ENCODE measurements at places on chromosomes 3 and 15.

DNA sequence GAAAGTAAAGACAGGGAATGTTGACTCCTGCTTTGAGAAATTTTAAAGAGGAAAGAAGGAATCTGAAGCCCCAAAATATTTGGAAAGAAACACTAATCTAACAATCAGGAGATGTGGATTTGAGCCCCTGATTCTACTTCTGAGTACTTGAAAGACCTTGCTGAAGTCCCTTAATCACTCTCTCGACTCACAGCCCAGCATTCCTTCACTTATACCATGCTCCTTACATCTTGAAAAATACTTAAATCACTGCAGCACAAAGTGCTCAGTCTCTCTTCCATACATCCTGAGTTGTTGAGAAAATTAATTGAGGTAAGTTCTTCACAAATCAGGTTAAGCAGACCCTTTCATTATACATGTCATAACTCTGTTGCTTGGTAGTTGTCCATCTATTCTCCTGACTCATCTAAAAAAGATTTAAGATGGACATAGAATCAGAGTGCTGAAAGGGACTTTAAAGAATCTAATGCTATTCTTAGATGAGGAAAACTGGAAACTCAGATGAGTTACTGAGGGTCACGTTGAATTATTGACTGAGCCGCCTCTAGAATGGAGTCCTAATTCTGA, 72.8 kb upstream of the THSD4 start:
- no peak for DNase-seq

GRCh38 chr15:43943511-43943910, 116.7 kb downstream of the WDR76 start:
- DNase-seq = no peak

DNA sequence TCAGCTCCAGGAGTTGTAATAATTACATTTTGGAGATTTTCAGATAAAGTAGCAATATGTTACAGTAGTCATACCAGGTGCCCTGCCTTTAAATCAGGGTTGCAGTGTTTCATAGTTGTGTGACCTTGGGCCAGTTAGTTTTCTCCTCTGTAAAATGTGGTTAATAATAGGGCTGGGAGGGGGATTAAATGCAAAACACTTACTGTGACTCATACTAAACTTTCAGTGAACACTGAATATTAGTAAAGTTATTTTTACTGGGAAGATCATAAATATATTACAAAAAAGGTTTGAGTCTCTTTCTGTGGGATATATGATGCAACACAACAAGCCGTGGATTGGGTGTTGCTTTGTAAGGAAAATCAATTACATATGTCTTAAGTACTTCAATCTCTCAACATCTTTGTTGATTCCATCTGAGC, 1.1 kb upstream of the EBLN2 start:
- peak; percentile 19 for DNase-seq

- DNase-seq = no peak
Observed at GRCh38 chr3:170517242-170517945, 68.5 kb downstream of the SLC7A14 start.

DNA sequence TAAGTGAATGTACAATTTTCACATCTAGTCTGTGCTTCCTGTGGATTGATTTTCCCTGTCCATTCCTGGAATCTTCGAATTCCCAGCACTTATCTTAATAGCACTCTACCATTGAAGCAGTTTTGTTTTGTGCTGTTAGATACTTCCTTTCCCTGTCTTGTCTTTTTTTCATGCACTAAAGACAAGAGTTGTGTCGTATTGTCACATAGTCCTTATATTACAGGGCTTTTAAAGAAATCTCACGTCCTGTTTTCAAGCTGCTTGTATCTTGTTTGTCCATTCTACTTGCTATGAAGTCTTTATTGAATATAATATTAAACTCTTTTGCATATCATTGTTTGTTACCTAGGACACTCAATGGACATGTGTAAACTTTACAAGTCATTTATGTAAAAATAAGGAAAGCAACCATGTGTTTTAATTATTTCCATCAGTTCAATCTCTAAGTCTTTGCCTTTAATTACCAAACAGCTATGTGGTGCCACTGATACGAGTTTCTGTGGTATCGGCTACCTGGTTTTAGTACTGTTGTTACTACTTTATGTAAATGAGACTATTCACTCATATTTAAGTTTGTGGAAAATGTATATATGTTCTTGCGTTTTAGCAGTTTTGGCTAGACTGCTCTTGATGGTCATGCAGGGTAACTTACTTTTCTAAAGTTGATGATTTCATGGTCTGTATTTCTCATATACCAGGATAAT, 10.3 kb downstream of the PIK3CA start:
- DNase-seq = no peak

GRCh38 chr15:55003965-55004873, 192.5 kb downstream of the RSL24D1 start:
- peak; percentile 42 for DNase-seq

DNA sequence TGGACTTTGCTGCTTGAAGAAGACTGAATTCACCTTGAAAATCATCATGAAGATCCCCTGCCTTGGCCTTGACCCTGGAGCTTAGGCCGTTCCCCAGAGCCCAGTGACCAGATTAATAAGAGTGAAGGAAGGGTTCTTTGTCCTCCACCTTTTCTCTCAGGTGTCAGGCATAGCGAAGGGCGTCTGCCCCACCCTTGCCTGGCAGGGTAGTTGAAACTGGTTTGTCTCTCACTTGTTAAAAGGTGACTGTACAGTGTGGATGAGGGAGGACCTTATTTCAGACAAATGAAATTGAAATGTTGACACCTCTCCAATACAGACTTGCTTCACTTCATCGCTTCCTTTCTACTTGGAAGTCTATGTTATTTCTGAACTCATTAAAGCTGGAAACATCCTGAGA, 223.7 kb upstream of the BHLHE40 start:
- DNase-seq = no peak

DNA sequence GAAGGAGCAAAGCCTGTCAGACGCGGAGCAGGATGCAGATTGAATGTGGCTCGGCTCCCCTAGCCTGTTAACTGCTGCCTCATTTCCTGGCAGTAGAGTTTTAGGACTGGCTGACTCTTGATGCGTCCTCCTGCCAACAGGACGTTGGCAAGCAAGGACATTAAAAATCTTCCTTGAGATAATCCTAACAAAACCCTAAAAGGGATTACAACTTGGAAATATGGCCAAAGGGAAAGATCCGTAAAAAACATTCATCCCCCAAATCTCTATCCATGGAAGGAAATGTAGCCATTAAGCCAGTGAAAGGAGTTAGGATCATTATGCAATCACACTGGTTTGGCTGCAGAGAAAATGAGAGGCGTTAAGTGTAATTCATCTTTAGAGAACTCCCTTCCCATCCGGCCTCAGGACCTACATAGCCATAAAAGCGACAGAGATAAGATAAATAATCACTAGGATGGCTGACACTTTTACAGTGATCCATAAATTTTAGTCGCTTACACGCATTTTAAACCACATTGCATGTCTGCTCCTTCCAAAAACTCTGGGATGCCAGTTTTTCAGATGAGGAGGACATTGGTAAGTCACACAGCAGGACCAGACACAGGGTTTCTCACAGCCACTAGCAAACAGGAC, 44.5 kb upstream of the C3orf80 start:
- DNase-seq = peak; percentile 69

DNA sequence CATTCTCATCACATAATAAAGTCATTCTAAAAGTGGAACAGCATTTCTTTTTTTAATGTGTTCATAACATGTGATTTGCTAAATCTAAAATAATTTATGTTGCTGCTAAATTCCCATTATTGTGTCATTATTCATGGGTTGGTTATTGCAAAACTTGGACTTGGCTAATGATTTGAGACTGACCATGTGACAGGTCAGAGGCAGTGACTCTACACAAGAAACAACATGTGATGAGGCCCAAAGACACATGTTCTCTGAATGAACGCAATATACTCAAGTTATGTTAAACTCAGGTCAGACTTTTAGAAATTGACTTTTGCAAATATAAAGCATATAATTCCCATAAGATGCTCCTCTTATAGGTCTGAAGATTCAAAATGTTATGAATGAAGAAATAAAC, 566.1 kb downstream of the TBL1XR1 start:
- no peak for DNase-seq

GRCh38 chr15:28104326-28104725, 5.2 kb upstream of the OCA2 start:
- DNase-seq = no peak

- DNase-seq = peak; percentile 13
Observed at GRCh38 chr15:30885814-30886213, 17.9 kb upstream of the FAN1 start.

GRCh38 chr15:47820747-47821319, 103.5 kb downstream of the SEMA6D start:
- DNase-seq = peak; percentile 25

DNA sequence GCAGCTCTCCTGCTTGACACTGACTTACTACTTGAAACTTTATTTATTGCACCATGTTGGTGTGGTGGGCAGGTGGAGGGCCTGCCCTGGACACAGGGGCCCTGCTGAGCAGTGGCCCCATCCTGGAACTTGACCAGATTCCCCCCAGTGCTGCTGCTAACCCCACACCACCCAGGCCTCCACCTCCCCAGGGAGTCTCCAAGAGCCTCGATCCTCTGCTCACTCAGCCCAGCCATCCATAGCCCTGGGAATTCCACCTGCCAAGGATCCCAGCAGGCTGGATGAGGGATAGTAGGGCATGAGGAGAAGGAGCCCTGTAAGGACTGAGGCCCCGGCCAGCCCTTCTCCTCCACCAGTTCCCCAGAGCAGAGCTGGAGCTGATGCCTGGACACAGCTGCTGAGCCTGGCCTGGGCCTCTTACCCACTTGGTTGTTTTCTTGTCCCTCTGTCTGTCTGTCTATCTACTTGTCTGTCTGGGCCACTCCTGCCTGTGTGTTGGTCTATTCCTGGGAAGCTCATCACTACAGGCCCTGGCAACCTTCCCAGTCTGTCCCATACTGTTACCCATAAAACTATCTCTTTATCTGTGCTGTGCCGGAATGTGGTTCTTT, 2.8 kb downstream of the CHAC1 start:
- DNase-seq = peak; percentile 44

DNA sequence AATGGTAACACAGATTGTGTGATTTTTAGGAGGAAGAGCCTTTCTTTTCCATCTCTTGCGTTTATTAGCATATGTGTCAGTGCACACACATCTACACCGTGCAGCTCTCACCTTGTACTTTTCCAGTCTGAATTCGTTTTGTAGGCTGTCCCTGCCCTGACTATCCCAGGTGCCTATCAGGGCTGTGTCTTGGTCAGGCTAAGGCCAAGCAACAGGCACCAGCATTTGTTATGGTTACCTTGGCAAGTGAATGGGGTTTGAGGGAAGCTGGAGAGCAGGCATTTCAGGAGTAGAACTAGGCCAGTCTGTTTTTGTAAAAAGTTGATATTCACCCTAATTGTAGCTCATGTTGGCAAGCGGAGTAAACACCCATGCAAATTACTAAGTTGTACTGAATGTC, 489.5 kb upstream of the TPRG1 start:
- no peak for DNase-seq

GRCh38 chr3:59429198-59429597, 379.4 kb upstream of the CFAP20DC start:
- DNase-seq = no peak

DNA sequence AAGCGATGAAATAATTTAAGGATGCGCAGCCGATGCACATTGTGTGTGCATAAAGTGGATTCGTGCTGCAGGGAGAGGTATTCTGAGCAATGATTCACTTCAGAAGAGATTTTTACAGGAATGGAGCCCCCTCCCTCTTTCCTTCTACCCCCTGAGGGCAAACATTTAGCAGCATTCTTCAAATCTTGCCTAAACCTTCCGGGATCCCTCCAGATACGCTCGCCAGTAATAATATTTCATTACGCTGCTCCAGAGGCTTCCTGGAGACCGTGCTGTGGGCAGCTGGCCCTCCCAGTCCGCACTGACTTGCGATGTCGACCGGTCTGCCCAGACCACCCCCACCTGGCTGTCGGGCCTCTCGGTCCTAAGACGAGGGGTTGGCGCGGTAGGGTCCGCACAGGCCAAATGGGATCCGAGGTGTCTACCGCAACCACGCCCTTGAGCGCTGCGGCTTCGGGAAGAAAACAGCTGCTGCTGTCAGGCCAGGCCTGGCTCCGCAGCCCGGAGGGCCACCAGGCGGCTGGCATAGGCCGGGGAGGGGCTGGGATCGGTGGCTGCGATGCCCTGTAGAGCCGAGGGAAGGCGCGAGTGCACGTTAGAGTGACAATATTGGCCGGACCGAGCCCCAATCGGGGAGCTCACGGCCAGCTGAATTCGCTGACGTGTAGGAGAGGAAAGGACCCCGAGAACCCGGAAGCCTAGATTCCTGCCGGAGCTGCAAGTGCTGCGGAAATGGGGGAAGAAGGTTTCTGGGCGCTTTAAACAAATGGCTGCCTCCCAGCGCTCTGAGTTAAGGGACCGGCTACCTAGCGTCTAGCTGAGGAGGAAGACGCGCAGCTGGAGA, 14.3 kb downstream of the ZIC4 start:
- DNase-seq = peak; percentile 85

DNA sequence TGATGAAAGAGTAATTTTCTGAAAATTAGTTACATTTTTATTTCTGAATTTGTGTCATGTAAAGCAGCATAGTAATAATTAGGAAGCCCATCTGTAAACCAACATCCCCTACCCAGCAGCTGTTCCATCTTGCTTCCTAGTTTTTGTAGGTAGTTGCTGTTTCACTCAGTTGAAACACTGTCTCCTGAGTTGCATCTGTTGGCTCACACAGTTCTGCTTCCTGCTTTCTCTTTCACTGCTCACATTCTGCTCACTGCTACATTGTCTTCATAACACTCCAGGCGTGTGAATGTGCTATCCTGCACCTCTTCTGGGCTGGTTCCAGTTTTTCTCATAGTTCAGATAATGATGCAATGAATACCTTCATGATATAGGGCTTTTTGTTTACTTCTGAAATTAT, 123.4 kb downstream of the EPHB1 start:
- DNase-seq = peak; percentile 19

DNA sequence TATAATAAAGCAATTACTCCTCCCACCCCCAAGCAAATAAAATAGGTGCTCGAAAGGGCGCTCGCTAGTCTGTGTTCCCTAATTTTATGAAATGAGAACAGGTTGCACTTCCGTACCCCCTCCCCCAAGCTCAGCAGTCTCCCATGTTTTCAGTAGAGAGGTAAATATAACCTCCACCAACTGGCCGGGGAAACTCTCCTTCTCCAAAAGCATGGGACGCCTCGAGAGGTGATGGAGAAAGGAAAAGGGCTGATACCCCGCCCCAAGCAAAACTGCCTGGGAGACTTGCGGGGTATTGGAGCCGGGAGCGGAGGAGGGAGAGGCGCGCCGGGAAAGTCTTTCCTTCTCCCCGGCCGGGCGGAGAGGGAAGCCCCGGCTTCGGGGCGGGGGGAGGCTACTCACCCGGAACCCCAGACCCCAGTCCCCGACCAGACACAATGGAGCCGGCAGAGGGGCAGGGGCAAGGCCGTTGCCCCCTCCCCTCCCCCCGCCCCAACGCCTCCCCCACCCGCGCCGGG, 605 bp downstream of the DCUN1D1 start:
- DNase-seq = peak; percentile 41

DNA sequence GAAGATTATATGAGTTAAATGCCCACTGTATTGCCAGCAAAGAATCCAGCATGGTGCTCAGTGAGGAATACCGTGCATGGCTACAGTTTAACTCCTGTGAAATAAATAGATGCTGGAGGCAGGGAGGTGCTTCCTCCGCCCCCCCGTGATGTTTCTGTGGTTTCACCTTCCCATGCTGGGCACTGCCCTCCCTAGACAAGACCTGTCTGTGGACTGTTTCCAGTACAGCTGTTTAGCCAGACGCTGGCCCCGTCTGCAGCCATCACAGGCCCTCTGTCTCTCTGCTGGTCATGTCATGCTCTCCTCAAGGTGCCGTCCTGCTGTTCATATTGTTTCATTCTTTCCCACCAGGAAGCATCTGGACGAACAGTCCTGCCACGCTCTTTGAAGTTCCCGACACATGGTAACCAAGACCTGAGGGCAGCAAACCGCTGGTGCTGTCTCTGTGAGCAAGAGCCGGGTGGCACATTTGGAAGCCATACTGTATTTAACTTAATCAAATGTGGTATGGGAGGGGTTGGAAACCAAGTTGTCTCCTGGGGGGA, 31.4 kb downstream of the GOLGA8S start:
- no peak for DNase-seq
